ENCODE measurements at places on chromosomes 5 and 9.

- DNase-seq = no peak
These were observed 105.9 kb downstream of the HOMER1 start for GRCh38 chr5:79408028-79408427.

DNA sequence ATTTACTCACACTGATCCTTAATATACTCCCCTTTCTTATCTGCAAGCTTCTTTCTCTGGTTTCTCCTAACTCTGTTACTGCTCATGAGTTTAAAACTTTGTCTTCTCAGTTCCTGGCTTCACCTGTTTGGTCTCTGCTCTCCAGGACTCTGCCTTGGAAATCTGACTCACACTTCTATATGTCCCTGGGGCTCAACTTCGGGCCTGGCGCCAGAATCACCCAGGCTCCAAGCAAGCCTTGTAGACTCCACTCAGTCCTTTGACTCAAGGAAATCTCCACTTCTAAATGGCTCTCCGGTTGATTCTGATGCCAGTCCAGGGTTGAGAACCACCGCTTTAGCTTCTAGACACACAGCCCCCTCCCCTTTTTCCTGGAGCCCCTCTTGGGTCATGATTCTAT is 57.8 kb downstream of the TMC1 start:
- no peak for DNase-seq

DNA sequence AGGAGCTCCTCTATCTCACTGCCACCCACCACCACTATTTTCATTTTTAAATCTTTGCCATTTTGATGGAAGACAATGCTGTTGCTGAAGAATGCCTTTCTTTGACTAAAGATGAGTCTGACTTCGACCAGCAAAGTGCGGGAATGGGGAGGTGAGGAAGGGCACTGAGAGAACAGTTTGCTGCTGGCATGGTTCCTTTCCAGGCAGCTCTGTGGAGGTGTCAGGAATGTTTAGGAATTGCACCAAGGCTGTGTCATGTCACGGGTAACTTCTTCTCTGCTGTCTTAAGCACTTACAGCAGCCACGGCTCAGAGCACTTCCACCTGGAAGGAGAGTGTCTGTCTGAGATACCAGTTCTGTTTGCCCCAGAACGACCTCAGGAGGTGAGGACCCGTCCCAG is 41.4 kb upstream of the SHB start:
- no peak for DNase-seq

GRCh38 chr5:126809916-126810315 is 33.0 kb downstream of the LMNB1 start:
- DNase-seq = no peak

- no peak for DNase-seq
These were observed 6.9 kb downstream of the NR4A3 start for GRCh38 chr9:99828417-99829176.

DNA sequence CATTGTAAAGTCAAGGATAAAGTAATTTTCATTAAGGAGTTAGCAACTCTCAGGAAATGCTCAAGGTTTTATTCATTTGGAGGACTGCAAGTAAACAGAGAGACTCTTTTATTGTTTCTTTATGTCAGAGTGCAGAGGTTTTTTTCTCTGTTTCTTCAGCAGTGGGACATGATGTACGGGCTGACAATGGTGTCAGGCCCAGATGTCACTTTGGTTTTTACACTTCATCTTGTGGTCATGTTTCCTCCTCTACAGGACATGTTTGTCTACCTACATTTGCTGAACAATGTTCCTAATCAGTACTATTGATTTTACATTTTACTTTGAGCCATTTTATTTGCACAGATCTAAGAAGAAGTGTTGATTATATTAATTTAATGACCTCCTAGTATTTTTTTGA is 72.8 kb upstream of the PARP8 start:
- DNase-seq = no peak

DNA sequence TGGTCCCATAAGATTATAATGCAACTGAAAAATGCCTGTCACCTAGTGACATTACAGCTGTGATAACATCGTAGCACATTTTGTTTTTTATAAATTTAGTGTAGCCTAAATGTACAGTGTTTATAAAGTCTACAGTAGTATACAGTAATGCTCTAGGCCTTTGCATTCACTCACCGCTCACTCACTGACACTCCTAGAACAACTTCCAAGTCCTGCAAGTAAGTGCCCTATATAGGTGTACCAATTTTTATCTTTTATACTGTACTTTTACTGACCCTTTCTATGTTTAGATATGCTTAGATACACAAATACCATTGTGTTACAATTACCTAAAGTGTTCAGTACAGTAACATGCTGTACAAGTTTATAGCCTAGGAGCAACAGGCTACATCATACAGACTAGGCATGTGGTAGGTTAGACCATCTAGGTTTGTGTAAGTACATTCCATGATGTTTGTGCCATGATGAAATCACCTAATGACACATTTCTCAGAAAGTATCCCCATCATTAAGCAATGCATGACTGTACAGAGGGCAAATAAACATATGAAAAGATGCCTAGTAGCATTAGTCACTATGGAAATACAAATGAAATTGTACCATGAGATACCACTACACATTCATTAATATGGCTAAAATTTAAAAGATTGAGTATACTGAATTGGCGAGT is 127.6 kb downstream of the TRPM6 start:
- no peak for DNase-seq

DNA sequence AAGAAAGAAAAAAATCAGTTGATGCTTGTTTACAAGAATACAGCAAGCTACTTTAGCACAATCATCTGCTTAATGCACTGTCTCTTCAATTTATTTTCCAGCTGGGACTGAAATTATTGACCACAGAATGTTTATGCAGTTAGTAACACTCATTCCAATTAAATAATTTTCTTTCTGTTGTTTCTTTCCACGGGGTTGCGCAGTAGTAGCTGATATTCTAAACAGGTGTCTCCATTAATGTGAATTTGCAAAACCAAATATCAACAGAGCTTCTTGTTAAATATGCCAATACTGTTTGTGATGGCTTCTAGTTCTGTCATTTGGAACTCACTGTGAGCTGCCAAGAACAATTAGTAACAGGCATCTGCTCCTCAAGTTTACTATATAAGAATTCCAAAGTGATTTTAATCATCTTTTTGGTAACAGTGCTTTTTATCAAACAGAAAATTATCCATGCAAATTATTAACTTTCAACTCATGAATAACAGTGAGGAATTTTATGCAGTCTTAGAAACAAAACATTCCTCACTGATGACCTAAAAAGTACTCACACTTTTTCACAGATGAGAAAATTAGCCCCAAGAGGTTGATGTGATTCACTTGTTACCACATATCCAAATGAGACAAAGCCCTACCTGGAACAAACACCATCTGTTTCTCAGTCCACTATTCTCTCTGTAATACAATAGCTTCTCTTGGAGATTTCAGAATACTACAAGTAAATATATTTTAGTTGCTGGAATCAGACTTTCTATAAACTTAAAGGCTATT is 567.6 kb upstream of the RGMB start:
- no peak for DNase-seq

DNA sequence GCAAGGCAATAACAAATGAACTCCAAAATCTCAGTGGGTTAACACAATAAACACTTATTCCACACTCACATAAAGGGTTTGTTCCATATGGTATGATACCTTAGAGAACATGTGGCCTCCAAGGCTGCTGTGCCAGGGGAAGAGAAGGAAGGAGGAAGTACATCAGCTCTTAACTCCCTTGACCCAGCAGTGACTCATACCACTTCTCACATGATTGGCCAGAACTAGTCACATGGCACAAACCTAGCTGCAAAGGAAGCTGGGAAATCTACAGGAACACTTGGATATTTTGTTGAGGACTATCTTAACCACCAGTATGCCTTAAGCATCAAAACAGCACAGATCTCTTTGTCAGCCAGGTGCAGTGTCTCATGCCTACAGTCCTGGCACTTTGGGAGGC is 99.3 kb downstream of the SLIT3 start:
- DNase-seq = no peak

- DNase-seq = no peak
These were observed 12.8 kb upstream of the TSSK1B start for GRCh38 chr5:113447498-113448050.

- no peak for DNase-seq
These were observed 31.1 kb downstream of the FGD3 start for GRCh38 chr9:92978345-92978875.

GRCh38 chr9:121369595-121370265 is at the start of gene STOM:
Gene STOM, minus strand, starts transcription at chr9:121370250. Its CDS starts 63 bp downstream, at chr9:121370187.
- peak; percentile 70 for DNase-seq

DNA sequence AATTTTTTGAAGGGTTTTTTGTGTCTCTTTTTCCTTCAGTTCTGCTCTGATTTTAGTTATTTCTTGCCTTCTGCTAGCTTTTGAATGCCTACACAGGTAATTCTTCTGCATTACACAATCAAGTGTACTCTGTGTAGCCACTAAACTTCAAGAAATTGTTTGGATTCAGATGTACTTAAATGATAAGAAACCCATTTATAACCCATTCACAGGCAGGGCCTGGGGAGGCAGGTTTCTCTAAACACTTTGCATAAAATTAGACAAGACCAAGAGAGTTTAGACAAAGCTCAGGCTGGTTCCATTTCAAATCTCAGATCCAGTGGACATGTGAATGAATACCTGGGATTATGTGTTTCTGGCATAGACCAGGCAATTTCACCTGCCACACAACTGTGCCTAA is 41.3 kb upstream of the SEMA5A start:
- no peak for DNase-seq

- no peak for DNase-seq
These were observed 23.4 kb downstream of the WWC1 start for GRCh38 chr5:168314735-168315411.

DNA sequence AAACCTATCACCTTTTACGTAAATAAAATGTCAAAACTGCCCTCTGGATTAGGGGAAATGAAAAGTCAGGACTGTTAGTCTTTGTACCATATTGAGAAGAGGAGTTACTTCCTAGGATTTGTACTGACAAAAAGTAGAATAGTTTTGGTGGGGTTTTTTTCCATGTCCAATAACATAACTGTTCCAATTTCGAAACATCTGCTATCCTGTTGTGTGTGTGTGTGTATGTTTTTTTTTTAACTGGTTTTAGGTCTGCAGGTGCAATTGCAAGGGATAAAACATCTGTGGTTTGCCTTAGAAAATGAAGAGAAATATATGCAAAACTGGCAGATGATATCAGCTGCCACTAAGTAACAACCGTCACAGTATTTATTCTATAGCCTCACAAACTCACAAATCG is 506.8 kb downstream of the NFIB start:
- no peak for DNase-seq

- DNase-seq = no peak
These were observed 517.8 kb downstream of the CCDC171 start for GRCh38 chr9:16070455-16071145.

DNA sequence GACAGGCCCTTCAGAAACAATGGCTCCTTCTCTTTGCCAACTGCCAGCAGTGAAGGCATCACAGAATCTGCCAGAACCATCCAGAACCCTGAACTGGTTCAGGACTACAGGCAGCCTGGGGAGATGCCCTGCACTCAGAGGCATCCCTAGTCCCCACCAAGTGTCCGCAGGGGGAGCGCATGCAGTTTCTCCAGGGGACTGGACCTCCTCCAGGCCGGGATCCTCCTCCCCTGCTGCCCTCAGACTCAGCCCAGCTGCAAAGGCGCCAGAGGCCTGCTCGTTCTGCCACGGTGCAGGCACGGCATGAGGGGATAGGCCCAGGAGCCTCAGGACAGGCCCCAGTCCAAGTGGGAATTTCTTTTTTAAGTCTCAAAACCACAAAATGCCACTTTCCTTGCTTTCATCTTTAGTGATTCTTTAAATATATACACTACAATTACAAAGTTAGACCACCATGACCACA is 72.0 kb downstream of the SEMA4D start:
- no peak for DNase-seq

GRCh38 chr5:131142970-131143617 is 22.0 kb downstream of the HINT1 start:
- no peak for DNase-seq

DNA sequence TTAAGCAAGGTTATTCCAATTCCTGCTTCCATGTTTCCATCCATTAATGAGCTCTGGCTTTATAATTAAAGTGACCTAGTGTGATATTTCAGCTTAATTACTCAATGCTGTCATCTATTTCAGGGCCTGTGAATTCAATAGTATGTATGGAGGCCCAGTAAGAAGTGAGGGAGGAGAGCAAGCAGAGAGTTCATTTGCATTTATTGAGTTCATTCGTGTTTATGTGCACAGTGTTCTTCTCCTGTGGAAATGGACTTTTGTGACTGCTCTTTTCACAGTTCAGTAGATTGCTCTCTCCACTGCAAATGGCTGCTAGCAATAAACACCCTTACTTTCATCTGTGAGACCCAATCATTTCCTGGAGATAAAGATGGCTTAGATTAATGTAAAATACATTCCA is 130.9 kb downstream of the CEMIP2 start:
- no peak for DNase-seq

GRCh38 chr5:127412698-127413097 is 104.7 kb upstream of the PRRC1 start:
- DNase-seq = no peak

DNA sequence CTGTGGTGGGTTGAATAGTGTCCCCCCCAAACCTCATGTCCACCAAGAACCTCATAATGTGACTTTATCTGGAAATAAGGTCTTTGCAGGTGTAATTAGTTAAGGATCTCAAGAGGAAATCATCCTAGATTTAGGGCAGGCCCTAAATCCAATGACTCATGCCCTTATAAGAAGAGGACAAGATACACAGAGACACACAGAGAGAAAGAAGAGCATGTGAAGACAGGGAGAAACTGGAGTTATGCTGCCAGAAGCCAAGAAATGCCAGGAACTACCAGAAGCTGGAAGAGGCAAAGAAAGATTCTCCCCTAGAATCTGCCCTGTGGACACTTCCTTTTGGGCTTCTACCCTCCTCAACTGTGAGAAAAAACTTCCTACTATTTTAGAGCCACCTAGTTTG is 8.8 kb downstream of the FAM13B start:
- DNase-seq = no peak

GRCh38 chr5:142097681-142098080 is 10.9 kb upstream of the NDFIP1 start:
- no peak for DNase-seq

GRCh38 chr5:1801222-1801966 is at the start of gene NDUFS6:
Gene NDUFS6, plus strand, starts transcription at chr5:1801407. Its CDS starts 11 bp downstream, at chr5:1801418.
- DNase-seq = peak; percentile 73

- DNase-seq = no peak
These were observed 216.8 kb upstream of the RPS23 start for GRCh38 chr5:82494942-82495341.

DNA sequence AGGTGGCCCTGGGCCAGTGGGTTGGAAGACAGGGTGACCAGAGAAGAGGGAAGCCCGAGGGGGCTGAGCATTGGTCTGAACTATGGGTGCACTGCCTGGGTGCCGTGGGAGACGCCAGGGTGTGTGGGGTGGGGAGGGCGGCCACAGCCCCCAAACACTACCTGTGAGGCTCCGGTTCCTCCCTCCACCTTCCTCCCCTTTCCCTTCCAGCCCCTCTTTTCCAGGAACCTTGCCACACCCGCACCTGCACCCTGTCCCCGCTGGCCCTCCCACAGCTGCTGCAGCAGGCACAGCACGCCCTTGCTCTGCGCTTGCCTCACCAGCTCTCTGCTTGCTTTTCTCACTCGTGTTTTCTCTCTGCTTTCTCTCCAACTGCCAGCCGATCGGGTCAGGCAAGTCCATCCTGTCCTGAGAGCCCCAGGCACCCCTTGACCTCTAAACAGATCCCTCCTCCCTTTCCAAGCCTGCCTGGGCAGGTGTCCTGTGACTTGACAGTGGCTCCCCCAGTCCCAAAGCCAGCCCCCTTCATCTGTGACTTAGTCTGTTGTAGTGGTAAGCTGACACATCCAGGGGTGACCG is 193.7 kb downstream of the MSX2 start:
- DNase-seq = no peak
